SHP77 (cell line): ENCODE measurements at places on chromosomes 12 and 14.
A peak's percentile ranks its signal among the peaks of the same experiment; 100 is the strongest.

GRCh38 chr12:121443193-121443870 lies 43.4 kb downstream of the RNF34 start:
- DNase-seq: peak; percentile 56

GRCh38 chr12:21613931-21614330 lies 9.3 kb upstream of the GYS2 start:
- no peak for DNase-seq

GRCh38 chr12:112992541-112993398 lies 14.5 kb downstream of the OAS2 start:
- DNase-seq: peak; percentile 81

DNA sequence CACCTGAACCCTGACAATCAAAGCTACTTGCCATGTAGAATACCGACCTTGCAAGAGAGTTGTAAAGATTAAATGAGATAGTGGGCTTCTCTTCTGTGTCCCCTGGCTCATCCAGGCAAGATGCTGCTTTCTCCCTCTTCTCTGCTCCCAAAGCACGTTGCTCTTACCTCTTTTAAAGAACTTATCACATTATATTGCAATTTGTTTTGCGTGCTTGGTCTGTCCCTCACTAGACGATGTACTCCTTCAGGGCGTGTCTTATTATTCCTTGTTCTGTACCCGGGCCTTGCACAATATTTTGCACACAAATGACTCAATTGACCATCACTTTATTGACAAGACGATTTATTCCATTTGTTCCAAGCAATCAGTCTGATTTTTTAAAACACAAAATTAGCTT lies 3.3 kb downstream of the DCN start:
- no peak for DNase-seq

DNA sequence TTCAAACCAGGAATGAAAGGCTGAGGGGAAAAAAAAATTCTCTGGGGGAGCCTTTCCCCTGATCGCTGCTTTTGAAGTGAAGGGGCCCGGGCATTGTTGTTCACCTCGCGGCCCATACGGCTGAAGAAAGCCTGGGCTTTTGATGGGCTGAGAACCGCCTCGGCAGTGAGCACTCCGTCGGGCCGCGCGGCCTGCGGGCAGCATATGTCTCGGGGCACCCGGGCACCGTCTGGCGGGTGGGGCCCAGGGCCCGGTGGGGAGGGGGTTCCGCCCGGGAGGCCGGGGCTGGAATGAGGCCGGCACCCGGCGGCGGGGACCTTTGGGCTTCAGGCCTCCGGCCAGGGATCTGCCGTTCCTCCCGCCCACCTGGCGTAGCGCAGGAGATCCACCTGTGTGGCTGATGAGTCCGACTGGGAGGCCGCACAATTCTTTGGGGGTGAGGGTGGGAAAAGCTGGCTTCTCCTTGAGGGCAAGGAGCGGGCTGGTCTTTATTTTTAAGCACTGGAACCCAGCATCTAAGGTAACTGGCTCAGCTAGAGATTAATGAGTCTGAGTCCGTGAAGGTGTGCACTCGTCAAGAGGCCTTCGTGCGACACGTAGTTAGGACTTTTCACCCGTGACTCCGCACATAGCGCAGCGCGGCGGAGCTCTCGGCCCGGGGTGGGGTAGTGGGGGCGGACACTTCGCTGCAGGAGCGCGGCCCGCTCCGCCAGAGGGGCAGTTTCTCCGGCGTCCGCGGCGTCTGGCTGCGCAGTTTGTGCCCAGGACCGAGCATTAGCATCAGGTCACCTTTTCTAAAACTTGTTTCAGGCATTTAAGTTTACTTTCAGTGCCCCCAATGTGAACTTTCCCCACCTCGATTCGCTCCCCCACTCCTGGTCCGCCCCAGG lies 10.6 kb downstream of the FOXA1 start:
- no peak for DNase-seq

DNA sequence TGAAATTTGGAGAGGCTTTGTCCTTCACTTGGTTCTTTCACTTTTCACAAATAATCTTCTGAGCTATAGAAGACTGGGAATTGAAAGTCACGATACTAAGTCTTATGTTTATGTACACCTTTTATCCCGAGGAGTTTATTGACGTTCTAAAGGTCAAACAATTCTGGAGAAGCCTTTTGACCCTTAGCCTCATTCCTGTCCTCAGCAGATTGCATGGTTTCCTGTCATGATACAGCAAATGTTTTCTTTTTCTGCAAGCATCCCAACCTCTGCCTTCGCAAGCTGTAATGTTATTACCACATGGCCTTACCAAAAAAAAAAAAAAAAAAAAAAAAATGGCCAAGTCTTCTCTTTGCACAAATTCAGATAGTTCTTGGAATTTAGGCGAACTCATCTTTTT lies 411.7 kb upstream of the FLRT2 start:
- DNase-seq: no peak

DNA sequence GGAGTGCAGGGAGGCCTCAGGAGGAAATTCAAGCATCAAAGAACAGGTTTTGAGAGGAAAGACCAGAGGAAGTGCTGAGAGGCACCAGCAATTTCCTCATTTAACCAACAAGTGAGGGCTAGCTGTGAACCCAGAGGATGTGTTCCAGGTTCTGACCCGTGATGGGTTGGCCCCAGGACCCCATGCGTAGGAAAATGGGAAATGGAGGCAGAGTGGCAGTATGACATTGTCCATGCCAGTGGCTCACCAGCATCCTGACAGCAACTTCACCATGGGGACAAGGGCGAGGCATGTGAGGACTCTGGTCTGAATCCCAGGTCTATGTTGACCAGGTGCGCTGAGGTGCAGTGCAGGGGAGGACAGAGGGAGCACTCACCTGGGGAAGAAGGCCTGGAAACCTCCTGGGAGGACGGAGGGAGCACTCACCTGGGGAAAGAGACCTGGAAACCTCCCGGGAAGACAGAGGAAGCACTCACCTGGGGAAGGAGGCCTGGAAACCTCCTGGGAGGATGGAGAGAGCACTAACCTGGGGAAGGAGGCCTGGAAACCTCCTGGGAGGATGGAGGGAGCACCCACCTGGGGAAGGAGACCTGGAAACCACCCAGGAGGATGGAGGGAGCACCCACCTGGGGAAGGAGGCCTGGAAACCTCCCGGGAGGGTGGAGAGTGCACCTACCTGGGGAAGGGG lies 6.7 kb upstream of the CACNA2D4 start:
- no peak for DNase-seq

GRCh38 chr12:50747817-50748216 lies 16.1 kb upstream of the ATF1 start:
- no peak for DNase-seq

- DNase-seq: no peak
These were observed 141.4 kb downstream of the TMEM132D start for GRCh38 chr12:129762436-129762835.

- no peak for DNase-seq
These were observed 78.5 kb downstream of the ARL6IP4 start for GRCh38 chr12:123058980-123059379.

DNA sequence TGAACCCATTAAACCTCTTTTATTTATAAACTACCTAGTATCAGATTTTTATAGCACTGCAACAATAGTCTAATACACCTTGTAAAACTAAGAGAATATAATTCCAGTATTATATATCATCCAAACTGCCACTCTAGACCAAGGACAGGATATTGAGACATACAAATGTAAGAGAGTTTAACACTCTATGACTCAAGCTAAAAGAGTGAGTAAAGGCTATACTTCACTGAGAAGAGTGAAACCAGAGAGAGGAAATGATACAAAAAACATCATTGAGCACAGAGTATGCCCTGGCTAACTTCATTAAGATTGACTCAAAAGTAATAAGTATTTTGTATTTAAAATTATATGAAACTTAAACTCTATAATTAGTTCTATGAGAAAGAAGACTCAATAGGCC lies 1951.9 kb upstream of the SEL1L start:
- DNase-seq: no peak

GRCh38 chr12:50567926-50568325 lies 63.1 kb downstream of the DIP2B start:
- no peak for DNase-seq

- DNase-seq: no peak
These were observed 50.2 kb downstream of the FZD10 start for GRCh38 chr12:130212384-130212989.

DNA sequence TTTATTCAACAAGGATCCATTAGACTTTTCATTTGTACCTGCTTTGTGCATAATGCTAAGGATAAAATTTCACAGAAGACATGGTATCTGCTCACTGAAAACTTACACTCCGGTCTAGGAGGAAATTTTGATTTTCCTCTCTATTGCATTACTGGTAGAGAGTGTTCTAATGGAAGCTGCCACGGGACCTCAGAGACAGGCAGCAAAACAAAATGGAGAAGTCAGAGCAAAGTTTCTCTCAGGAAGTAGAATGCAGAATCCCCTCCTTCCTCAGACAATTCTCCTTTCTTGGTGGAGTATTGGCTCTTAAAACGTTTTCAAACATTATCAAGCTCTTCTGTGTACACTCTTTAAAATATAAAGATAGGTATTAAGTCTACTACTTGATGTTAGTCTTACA lies 12.3 kb downstream of the CLEC2B start:
- no peak for DNase-seq

- DNase-seq: no peak
These were observed 1.1 kb downstream of the SMIM10L1 start for GRCh38 chr12:11171969-11172675.

DNA sequence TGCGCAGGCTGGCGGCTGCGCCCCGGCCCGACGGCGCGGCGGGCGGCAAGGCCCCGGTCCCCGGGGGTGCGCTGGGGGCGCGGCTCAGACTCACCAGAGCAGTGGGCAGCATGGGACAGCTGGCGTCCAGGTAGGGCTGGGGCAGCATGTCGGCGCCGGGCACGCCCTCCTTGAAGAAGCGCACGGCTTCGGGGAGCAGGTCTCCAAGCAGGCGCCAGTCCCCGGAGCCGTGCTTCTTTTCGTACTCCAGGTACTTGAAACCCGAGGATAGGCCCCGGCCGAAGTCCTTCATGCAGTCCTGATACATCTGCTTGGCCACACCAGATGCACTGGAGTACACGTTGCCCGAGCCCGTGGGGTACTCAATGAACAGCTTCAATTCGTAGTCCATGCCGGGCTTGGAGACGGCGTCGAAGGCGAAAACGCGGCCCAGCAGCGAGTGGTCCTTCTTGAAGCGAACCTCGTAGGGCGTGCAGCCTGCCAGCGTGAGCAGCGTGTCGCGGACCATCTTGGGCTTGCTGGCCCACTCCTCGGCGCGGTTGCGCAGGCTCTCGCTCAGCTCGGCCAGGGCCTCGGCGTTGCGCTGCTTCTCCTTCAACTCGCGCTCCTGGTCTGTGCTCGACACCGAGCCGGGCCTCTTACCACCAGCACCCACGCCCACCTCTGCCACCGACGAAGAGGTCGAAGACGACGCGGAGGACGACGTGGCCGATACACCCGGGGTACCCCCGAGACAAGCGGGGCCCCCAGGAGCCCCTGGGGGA lies 2.2 kb downstream of the IRF2BPL start:
- no peak for DNase-seq

- no peak for DNase-seq
These were observed 873.5 kb upstream of the TMEM132C start for GRCh38 chr12:127393465-127393864.

GRCh38 chr12:6553051-6553868 lies 2.6 kb downstream of the IFFO1 start:
- DNase-seq: no peak

GRCh38 chr12:41186026-41186425 lies 2.1 kb upstream of the PDZRN4 start:
- DNase-seq: no peak

DNA sequence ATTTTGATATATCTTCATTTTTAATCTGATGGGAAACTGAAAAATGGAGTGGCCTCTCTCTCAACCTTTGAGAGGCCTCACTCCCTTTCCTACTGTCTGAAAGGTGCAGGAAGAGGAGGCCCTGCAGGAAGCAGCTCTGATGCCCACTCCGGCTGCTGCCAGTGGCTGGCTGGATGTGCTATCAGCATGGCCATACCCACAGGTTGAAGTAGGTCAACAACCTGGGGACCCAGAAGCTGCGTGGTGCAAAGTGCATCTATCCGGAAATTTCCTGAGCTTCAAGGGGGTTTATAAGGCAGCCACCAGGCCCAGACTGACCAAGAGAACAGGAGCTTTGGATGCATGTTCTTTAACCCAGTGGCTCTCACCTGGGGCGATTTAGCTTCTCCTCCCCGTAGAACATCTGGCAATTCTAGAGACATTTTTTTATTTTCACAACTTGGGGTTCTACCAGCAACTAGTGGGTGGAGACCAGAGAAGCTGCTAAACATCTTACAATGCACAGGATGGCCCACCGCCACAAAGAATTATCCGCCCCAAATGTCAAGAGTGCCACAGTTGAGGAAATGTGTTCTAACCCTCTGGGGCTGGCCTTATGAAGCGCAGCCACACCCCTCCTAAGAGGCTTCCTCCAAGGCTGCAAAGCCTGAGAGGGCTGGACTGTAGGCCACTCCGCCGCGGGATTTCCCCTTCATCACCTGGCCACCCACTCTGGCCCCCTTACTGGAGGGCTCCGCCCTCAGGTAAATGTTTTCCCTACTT lies 8.2 kb upstream of the BATF start:
- no peak for DNase-seq

- DNase-seq: peak; percentile 81
These were observed 80.6 kb downstream of the BTG1 start for GRCh38 chr12:92065018-92065499.

DNA sequence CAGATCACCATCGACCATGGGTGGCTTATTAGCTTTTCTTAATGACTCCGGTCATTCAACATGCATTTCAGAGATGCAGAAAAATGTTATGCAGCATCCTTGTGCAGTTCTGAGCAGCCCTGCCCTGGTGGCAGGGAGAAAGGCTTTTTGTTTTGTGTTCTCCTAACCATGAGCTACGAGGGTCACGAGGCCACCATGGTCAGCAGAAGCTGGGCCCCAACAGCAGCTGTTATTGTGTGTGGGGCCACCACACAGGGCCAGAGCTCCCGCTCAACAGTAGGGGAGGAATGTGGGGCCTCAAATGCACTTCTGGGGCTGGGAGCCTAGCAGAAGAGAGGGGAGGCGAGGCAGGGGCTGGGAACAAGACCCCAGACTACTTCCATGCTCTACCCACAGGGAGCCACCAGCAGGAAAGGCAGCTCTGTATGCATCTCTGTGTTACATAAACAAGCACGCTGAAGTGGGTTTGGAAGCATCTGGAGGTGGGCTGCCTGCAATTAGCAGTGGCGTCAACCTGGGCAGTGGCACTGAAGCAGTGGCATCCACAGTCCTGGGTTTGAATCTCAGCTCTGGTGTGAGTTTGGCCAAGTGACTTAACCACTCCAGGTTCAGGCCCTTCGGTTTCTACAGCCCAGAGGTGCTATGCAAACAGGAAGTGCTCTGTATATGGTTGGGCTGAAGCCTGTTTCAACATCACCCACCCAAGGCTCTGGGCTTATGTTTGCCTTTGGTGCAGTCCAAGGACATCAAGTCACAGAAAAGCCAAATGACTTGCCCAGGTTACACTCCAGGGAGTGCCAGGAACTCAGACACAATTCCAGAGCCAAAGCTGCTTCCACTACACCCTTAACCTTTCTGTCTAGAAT lies 16.3 kb downstream of the GLTP start:
- peak; percentile 33 for DNase-seq

DNA sequence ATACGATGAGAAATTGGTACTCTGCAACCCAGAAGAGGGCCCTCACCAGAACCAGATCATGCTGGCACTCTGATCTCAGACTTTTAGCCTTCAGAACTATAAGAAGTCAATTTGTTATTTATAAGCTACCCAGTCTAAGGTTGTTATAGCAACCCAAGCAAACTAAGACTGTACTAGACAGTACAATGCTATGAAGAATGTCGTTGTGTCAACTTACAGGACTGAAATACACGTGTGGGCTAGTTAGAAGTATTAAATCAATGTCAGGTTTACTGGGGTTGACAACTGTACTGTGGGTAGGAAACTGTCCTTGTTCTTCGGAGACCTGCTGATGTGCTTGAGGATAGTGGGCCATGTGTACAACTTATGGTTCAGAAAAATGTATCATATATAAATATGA lies 19.7 kb downstream of the DUSP16 start:
- DNase-seq: no peak

GRCh38 chr14:84074626-84075025 lies 1455.3 kb upstream of the FLRT2 start:
- no peak for DNase-seq
